ENCODE measurements at places on chromosomes 3 and 15.

DNA sequence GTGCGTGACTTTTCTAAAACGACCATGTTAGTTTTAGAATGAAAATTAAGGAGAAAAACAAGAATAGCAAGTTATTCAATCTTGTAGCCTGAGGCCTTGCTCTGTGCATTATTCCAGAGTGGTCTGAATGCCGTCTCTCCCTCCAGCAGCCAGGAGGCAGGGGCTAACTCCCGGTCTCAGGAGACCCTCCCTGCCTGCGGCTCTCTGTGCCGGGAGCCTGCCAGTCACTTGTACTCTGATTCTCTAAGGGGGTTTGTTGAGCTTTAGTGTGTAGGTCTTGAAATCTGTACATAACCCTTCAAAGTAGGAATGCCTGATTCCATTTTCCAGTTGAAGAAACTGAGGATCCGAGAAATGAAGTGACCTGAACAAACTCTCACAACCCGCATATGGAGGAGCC, 97.3 kb downstream of the ARNT2 start:
- DNase-seq = no peak

- no peak for DNase-seq
Measured at GRCh38 chr15:98927022-98927421, 80.6 kb downstream of the PGPEP1L start.

DNA sequence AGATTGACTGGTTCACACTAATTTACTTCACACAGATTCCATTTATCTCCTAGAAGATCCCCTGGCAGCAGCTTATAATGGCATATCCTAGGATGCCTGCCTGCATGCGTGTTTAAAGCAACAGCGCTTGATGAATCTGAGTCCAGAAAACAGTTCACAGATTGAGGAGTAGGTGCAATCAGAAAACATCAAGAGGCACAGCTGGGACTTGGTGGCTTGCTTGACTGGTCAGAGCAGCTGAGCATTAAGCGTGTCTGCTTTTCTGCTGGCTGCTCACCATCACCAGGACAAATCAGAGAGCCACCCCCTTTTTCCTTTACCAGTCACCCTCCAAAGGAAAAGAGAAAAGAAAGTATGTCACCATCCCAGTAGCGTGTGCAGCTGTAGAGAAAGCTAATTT, 223.6 kb downstream of the WDR72 start:
- no peak for DNase-seq

GRCh38 chr15:57495554-57496165, 96.0 kb upstream of the MYZAP start:
- no peak for DNase-seq

DNA sequence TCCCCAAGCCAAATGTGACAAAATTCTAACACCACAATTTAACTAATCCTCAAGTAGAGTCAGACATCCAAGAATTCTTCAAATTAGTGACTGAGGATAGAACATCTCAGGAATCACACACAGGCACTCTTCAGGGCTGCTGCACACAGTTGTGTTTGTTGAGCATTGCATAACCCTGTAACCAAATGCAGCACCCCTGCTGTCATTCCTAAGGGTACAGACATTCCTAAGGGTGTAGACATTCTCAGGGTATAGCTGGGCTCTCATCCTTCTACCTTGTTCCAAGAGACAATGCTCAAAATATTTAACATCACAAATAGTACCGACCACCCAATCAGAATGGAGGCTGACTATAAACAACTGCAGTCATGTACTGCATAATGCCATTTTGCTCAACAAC, 107.1 kb upstream of the UBE2E2 start:
- DNase-seq = no peak

DNA sequence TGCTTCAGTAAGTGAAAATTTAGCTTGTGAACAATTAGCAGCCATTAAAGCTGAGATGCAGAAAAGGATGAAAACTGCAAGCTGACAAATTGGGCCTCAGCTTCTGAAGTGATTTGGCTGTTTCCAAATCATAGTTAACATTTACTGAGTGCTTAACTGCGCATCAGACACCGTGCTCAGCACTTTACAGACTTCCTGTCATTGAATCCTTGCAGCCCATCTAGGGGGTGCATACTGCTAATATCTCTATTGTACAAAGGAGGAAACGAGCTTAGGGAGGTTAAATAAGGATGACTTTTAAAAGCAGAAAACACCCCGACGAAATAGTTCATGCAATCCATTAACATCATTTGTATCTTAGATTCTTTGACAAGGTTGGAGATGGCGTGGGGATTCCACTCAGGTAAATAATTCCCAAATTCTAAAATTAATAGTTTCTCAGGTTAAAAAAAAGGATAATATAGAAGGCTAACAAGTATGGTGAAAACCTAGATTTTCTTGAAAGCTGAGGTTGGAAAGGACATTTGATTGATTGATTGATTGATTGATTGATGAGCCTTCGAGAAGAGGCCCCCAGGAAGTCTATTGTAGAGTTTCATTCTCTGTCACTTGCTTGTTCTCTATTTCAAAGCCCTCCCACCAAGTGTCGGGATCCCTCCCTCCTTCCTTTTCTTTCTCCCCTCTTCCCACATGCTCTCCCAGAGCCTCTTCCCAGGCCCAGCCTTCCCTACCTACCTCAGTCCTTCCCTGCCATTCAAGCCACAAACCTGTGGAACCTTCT, 23.5 kb upstream of the EPHB3 start:
- DNase-seq = no peak

DNA sequence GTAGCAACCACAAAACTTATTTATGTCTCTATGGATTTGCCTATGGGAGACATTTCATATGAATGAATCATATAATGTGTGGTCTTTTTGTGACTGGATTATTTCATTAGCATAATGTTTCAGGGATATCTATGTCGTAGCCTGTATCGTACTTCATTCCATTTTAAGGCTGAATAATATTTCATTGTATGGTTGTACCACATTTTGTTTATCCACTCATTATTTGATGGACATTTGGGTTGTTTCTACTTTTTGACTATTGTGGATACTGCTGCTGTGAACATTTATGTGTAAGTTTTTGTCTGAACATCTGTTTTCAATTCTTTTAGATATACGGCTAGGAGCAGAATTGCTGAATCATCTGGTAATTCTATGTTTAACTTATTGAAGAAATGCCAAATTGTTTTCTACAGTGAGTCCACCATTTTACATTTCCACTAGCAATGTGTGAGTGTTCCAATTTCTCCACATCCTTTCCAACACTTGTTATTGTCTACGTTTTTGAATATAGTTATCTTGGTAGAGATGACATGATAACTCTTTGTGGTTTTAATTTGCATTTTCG, 134.4 kb upstream of the DAZL start:
- DNase-seq = no peak

DNA sequence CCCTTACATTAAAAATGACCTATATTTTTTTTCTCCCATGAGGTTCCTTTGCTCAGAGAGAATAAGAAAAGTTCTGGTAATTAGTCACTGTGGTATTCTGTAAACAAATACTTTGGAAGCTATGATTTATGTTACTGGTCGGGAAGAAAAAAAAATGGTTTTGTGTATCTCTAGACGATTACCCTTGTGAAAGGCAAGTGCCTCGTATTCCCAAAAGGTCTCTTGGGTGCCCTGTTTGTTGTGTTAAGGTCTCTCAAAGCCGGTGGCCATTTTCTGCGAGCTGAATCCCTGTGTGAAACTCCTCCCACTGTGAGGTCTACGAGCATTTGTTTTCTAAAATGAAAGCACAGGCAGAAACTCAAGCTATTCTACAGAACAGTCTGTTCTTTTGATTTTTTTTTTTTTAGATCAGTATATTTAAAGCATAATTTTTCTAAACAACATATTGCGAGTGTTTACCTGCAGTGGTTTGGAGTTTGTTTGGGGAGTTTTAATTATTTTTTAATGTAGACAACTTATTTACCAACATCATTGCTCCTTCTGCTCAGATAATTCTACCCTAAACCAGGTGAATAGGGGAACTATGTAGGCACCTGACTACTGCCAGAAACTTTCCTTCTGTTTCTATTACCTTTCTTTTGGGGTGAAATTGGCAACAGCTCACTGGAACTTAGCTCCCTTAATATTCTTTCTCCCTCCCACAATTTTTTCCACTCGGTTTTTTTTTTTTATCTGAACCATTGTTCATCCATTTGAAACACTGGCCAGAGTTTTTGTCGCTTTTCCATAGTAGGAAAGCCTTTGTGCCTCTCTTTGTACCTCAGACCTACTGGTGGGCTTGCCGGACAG, 44.0 kb downstream of the ZBTB38 start:
- DNase-seq = peak; percentile 45

Measured in left ventricle myocardium inferior (tissue), 1 donor.